OCI-M1 (cell line): ENCODE measurements at places on chromosomes 6 and 20.

- no peak for DNase-seq
Observed at GRCh38 chr20:49899541-49900383, 15.6 kb downstream of the SPATA2 start.

- DNase-seq: peak; percentile 76
Observed at GRCh38 chr6:40714576-40715564, 127.7 kb upstream of the LRFN2 start.

DNA sequence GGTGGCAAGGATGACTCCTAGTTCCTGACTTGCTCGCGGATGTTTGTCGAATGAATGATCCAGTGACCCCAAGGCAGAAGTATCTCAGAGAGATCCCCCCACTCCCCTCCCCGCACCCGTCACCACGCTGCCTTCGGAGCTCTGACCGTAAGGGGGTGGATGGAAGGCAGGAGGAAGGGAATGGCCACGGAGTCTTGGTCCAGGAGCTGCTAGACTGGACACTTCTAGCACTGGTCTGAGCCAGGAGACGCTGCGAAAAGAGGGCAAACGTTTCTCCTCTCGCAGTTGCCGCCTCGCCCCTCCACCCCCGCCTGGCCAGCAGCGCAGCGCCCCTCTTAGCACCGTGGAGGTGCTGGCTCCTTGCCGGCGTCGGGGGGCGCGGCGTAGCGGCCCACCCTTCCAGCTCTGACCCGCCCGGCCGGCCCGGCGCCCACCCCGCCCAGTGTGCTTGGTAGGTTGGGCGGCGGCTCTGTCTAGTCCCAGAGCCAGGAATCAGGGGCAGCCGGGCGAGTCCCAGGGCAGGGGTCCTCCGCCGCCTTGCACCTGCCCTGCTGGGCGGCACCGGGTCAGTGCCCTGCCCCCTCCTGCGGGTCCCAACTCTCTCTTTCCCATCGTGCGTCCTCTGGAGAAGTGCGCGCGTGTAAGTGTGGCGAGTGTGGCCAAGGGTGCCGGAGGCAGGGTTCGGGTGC is 2.4 kb upstream of the DBNDD2 start:
- peak; percentile 34 for DNase-seq

DNA sequence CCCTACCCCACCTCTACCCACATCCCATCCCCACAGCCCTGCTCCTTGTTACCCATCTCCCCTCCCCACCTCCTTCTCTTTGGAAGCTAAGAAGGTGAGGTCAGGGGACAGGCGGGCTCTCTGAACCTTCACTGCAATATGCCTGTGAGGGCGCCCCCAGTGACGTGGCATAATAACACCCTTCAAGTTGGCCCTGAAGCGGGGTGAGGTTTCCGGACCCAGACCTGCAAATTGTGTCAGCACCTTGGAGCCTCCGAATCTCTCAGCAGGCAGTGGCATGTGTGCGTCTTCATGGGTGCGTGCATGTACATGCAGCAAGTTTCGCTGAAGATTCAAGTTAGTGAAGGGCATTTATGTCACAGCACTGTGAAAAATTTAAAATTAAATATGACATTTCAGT is 114.6 kb downstream of the SOBP start:
- DNase-seq: no peak

GRCh38 chr6:125918230-125918629 is 38.3 kb upstream of the HINT3 start:
- no peak for DNase-seq

GRCh38 chr6:799769-800168 is 106.8 kb upstream of the EXOC2 start:
- DNase-seq: no peak

- DNase-seq: peak; percentile 49
Observed at GRCh38 chr6:165223736-165224135, 85.7 kb downstream of the C6orf118 start.

DNA sequence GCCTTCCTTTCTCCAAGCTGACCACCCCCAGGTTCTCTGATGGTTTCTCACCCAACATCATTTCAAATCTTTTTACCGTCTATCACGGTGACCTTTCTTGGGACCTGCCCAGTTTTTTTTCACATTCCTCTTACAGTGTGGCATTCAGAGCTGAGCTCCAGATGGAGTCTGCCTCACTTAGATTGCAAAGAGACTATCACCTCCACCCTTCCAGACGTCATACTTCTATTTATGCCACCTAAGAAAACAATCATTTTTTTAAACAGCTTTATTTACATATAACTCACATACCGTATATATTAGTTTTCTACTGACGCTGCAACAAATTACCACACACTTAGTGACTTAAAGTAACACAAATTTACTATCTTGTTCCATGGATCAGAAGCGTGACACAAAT is 32.3 kb upstream of the CTNNBL1 start:
- DNase-seq: no peak

DNA sequence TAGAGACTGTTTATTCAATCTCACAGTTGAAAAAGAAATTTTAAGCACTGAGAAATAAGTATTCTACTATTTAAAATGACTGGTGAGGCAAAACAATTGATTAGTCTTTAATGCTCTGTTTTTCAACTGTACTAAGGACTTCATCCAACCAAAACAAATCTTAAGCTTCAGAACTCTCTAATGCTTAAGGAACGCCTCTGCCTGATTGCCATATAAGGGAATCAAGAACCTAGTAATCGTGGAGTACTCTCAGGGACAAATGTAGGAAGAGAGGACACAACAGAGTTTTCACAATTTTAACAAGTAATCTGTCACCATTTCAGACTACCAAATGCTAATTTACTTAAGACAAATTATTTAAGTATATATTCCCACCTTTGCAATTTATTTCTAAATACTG is 16.1 kb downstream of the FBXO30 start:
- no peak for DNase-seq

DNA sequence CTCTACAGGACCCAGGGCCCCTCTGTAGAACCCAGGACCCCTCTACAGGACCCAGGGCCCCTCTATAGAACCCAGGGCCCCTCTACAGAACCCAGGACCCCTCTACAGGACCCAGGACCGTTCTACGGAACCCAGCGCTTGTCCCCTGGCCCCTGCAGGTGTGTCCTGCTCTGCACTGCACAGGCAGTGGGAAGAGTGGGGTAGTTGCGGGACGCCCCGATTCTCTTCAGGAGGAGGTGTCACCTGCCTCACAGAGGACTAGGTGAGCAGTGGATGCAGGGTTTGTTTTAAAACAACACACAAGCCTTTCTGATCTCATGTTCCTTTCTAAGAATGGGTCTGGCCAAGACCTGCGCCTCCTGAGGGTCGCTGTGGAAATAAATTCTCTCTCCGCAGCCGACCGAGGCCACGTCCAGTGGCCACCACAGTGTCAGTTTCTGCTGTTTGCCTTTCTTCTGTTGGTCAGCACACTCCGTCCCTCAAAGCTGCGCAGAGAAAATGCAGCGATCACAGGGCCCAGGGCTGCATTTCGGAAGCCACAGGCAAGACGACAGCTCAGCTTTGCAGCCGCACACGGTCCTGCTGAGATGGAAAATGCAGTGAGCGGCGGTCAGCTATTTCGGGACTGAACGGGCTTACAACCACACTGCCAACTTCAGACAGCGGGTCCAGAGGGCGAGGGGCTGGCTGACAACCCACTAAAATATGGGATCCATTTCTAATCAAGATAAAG is 135.2 kb downstream of the DLL1 start:
- no peak for DNase-seq

- no peak for DNase-seq
Observed at GRCh38 chr6:52512199-52512598, 64.7 kb downstream of the TRAM2 start.

- no peak for DNase-seq
Observed at GRCh38 chr20:44485830-44486198, 10.1 kb downstream of the TTPAL start.

GRCh38 chr6:37279366-37280134 is 21.6 kb upstream of the TMEM217 start:
- DNase-seq: no peak

DNA sequence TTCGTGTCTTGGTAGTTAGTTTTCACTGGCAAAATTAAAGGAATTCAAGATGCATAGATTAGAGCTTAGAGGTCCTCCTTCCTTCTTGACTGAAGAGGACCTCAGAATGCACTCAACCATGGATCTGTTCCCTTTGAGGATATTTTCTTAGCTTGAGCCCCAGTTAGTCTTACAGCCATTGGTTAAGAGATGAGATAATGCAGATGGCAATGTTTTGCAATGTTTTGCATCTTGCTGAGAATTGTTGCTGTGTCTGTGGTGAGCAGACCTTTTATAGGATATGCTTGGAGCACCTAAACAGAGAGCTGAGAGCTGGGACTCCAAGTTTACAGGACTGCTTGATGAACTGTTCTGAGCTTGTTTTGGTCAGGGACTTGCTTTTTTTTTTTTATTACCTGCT is 107.5 kb downstream of the TMEM170B start:
- no peak for DNase-seq

- no peak for DNase-seq
Observed at GRCh38 chr6:126172131-126172530, 167.8 kb upstream of the CENPW start.

DNA sequence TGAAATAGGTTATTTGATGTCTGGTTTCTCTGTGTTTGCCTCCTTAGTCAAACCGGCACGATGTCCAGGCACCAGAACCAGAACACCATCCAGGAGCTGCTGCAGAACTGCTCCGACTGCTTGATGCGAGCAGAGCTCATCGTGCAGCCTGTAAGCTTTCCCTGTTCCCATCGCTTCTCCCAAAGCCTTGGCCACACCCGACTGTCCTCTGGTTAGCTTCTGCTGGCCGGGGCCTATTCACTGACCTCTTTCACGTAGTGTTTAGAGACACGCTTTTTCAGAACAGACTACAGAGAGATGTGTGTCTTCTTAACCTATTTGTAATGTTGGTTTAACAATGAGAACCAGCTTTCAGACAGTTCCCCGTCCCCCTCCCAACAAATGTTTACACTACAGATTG is 14.2 kb downstream of the DSP start:
- DNase-seq: no peak

- DNase-seq: peak; percentile 38
Observed at GRCh38 chr6:66307490-66307889, 600.5 kb upstream of the EYS start.

- no peak for DNase-seq
Observed at GRCh38 chr20:15823718-15824117, 749.5 kb downstream of the KIF16B start.

- no peak for DNase-seq
Observed at GRCh38 chr6:105428342-105428957, 25.6 kb upstream of the PREP start.

- no peak for DNase-seq
Observed at GRCh38 chr6:54491431-54491830, 183.2 kb downstream of the TINAG start.

- DNase-seq: no peak
Observed at GRCh38 chr6:31871046-31871659, 7.6 kb downstream of the SLC44A4 start.

GRCh38 chr6:129786548-129786947 is 74.6 kb downstream of the TMEM244 start:
- DNase-seq: no peak

DNA sequence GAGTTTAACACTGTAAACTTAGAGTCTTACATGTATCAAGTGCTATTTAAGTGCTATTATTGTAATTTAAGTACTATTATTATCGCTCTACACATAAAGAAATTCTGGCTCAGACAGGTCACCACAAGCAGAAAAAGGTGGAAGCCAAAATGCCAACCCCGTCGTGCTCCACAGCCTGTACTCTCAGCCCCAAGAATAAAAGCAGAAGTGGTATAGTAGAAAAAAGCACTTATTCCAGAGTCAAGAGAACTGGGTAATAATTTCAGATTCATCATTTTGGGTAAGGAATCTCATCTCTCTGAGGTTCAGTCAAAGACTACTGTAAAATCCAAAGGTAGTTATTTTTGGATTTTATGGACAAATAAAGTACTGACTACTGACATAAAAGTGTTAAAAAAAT is 943 bp downstream of the ZUP1 start:
- DNase-seq: peak; percentile 82

DNA sequence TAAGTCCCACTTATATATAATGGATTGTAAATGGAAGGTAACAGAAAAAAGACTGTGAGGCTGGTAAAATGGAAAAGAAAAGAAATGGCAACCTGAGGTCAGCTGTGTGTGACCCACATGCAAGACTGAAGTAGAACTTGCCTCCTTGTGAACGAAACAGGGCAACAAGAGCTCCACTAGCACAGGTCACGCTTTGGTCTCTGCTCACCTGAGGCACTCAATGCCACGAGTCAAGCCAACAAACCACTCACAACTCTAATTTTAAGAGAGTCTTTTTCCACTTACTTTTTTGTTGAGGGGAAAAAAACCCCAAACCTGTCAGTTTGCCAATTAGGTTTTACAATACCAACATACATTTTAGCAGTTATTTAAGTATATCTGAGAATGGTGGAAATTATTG is 65.2 kb downstream of the PDE10A start:
- no peak for DNase-seq

DNA sequence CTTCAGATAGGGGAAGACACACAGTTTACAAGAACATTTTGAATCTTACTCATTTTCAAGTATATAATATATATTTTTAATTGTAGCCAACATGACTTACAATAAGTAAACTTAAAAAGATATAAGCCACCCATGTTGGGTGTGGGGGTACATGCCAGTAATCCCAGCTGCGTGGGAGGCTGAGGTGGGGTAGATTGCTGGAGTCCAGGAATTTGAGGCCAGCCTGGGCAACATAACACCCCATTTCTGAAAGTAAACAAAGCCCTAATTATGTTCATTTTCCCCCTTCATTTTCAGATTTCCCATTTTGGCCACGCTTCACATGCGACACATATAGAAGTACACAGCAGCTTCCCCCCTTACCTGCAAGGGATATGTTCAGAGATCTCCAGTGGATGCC is 30.5 kb downstream of the SERPINB6 start:
- DNase-seq: no peak

DNA sequence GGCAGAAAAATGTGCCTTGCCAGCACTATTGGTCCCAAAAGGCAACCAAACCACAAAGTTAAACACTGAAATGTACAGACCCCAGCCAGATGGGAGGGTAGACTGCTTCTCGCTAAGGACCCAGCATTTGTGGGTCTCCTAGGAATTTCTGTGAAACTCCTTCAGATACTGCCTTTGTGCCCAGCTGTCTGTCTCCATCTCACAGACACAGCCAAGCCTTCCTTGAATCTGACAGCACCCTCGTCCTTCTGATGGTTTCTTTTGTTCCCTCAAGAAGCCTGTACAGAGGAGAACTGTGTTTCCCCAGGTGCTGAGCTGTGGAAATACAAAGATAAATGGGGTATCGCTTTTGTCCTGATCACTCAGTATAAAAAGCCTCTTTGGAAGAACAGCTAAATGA is 254.0 kb upstream of the TAB2 start:
- no peak for DNase-seq

- DNase-seq: peak; percentile 89
Observed at GRCh38 chr6:153023977-153024708, 21.6 kb upstream of the MTRF1L start.

DNA sequence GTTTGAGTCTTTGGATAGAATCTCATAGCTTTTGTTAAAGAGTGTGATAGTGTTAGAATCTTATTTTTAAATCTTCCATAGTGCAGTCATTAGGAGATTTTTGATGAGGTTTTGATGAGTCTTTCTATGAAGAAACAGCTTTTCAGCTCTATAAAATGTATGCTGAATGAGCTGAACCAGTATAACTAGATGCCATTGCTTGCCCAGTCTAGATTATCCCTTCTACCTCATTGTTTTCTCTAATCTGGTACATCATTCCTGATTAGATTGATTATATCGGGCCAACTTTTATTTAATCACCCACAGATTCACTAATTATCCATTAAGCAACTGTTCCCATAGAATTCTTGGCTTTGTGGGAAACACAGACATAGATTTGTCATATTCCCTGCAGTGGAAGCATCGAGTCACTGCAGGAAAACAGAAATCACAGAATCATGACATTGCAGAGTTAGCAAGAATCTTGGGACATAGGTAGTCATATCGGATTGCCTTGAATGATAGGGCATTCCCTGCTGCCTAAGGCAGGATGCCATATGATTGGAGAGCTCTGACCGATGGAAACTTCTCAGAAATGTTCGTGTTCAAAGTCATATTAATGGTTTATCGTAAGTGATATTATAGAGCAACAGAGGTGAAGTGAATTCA is 882.7 kb upstream of the FLRT3 start:
- DNase-seq: no peak
